LHCN-M2 (cell line): ENCODE measurements at places on chromosomes 5 and 9. TPM values are rescaled to one million over a fixed set of nuclear protein-coding genes. Genes with fewer than 3 reads are reported as not detected.

DNA sequence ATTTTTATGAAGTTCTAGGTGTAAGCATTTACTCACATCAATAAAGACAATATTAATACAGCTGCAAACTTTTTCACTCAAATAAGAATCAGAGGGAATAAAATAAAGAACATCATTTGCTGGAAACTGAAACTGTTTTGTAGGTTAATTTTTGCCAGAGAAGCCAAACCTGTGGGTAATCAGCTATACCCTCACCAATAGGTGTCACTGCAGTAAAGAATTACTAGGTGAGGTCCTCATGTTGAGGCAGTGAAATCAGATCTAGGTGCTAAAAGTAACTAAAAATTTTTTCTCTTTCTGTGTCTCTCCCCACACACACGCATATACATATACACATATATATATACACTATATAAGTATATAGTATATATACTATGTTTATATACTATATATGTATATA, 1016.3 kb upstream of the SEMA6A start:
- DNase-seq = peak; percentile 58

GRCh38 chr5:58452566-58453258, 7.2 kb downstream of the PLK2 start:
- DNase-seq = no peak

DNA sequence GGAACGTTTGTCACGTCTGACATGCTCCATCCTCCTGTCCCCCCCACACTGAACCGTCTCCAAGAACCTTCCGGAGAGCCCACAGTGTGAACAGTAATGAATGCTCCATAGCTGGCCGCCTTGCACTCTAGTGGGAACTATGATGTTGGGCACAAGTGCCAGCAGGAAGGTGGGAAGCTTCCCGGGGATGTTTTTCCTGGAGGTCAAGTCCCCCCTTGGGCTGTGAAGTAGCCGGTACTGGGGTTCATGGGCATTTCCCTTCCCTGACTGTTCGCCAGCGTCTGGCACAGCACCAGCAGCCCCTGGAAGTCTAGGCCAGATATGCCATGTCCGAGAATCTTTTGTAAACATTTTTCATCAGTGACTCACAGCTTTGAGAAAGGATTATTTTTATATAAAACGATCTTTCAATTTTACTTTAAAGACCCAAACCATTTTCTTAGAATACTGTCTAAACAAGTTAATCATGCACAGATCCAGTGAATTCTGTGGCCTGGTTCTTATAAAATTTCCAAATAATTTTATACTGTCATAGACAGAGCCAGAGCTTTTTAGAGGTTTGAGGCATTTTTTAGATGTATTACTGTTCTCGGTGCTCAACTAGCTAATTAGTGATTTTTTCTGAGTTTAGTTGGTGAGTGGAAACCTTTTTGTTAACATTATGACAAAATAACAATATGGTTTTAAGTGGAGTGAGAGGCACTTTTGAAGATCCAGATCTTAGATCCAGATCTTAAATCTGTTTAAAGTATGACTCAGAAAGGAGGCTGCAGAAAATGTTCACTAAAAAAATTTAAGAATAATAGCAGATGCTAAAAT, 11.6 kb downstream of the ABL1 start:
- DNase-seq = peak; percentile 92

Gene CCL28
- total RNA-seq = 1.5 and 4.0 TPM in 2 replicates

Gene PRSS3
- total RNA-seq = not detected in 2 replicates
